ENCODE measurements at places on chromosomes 7 and 10.

- no peak for DNase-seq
These were observed 41.5 kb upstream of the PIK3CG start for GRCh38 chr7:106823631-106824030.

DNA sequence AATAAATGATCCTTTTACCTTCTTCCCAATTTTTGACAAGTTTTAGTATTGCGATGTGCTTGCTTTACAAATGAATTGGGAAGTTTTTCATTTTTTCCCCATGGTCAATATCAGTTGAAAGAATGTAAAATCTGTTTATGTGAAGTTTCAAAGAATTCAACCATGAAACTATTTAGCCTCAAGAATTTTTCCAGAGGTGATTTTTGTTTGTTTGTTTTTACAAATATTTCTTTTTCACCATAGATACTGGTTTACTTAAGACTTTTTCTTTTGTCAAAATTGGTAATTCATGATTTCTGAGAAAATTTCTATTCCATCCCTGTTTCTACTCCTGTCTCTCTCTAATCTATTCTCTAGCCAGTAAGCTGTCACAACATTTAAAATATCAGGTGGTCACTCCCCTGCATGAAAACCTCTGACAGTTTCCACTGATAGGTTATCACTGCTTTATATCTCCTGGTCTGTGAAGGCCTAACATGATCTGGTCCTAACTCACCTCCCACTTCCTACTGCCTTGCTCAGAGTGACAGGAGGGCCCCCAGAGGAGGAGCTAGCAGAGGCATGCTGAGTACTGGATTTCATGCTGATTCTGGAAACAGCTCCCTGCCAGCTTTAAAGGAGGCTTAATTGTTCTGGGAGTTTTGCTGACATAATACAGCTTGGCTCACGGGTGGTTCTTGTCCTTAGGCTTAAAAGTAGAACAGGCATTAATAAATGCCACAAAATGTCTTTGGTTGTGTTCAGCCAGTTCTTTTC, 7.6 kb upstream of the ARMS2 start:
- no peak for DNase-seq

GRCh38 chr7:5433181-5433580, 9.5 kb upstream of the TNRC18 start:
- DNase-seq: no peak

DNA sequence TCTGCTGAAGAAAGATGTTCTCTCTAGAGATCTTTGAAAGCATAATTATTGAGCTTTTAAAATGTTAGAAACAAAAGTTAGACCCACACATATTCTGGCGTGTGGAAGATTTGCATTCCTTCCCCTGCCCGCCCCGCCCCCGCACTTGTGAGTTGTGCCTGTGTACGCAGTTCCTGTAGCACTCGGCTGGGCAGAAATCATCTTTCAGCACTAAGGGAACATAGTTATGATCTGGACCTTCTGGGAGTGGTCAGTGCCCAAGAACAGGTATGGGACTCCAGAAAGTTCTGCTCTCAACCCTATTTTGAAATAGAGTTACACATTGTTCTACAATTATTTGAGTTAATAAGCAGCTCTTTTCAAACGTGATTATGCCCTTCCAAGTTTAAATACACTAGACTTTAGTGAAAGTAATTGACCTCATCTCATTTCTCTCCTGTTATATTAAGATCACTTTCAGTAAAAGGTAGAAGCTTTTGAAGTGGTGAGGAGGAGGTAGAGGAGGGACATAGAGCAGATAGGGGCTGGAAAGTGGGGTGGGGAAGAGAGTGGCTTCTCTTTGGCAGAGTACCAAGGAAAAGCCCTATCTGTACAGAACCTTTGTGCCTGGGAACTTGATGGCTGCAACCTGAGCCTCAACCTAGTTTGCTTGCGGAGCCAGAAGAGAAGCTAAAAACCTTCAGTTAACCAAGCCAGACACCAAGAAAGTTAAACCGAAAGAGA, 5.7 kb downstream of the BLVRA start:
- DNase-seq: peak; percentile 12

- no peak for DNase-seq
These were observed 145.7 kb downstream of the FGFR2 start for GRCh38 chr10:121452581-121452980.

GRCh38 chr7:82044497-82045080, 274.7 kb upstream of the HGF start:
- no peak for DNase-seq

GRCh38 chr10:122348512-122348911, 26.0 kb upstream of the PLEKHA1 start:
- DNase-seq: no peak

DNA sequence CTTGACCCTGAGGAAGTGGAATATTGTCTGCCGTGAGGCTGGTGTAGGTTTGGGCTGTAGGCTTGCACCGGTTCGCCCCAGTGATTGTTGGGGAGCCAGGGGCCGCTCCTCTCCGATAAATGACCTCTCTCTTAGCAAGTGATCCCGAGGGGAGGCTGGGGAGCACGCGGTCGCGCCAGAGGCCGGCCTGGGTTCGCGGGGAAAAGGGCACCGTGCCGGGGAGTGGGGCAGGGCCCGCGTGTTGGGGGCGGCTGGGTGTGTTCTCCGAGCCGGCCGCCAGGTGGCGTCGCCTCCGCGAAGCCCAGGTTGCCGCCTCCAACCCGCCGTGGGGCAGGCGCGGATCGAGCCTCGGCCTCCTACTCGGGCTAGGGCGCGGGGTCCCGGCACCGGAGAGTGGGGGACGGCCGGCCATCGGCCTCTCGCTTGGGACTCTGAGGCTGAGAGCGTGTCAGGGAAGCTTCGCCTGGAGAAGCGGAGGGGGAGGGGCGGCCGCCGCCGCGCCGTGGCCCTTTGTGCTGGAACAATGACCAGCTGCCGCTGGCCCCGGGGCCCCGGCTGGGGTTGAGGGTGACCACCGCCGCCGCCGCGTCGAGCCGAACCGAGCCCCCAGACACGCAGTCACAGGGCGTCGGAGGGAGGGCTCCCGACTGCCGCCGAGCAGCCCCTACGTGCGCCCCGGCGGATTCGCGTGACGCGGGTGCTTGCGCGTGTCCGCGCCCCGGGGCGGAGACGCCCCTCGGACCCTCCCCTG, 442 bp upstream of the LZTS2 start:
- peak; percentile 63 for DNase-seq

DNA sequence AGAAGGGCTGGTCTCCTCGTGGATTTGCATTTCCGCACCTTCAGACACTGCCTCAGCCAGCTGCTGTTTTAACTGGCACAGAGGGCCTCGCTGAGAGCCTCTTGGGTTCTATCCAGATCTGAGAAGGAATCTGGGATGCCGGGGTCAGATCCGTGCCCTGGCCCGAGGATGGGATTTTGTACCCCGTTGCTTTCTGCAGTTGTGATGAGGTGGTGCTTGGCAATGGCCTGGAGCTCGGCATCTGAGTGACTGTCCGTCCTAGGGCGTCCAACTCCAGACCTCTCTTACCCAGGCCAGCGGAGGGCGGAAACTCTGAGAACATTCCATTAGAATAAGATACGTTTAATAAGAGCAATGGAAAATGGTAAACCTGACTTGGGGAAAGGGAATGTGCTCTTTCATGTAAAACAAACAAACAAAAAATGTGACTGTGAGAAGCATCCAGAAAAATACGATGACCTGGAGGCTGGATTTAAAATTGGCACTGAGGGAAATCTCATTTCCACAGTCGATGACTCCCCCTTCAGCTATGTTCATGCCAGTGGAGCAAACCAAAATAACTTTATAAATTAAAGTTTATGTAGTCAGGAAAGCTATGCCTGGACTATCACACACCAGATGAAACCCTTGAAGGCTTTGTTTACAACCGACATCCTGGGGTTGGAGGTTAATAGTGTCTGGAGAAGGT, 39.6 kb downstream of the GRK5 start:
- no peak for DNase-seq

DNA sequence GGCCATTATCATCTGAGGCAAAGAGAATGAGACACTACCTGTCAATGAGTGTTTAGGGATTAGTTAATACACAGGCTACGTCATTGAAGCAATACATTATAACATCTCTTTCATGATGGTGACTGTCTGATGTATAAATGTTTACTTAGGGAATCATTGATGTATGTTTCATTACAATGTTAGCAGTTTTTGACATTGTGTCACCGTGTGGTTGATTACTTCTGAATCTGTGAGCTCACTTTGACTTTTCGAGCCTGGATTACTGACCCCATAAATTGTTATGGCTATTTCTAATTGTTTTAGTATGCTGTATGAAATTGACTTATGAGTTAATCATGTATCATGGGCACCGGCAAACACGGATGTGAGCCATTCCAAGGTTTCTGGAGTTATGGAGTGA, 494.0 kb downstream of the MAGI2 start:
- no peak for DNase-seq

GRCh38 chr10:60605476-60605875, 172.8 kb upstream of the CDK1 start:
- DNase-seq: no peak

GRCh38 chr7:78052112-78052511, 253.5 kb downstream of the PHTF2 start:
- no peak for DNase-seq
